ENCODE measurements at places on chromosomes 1 and 21.

DNA sequence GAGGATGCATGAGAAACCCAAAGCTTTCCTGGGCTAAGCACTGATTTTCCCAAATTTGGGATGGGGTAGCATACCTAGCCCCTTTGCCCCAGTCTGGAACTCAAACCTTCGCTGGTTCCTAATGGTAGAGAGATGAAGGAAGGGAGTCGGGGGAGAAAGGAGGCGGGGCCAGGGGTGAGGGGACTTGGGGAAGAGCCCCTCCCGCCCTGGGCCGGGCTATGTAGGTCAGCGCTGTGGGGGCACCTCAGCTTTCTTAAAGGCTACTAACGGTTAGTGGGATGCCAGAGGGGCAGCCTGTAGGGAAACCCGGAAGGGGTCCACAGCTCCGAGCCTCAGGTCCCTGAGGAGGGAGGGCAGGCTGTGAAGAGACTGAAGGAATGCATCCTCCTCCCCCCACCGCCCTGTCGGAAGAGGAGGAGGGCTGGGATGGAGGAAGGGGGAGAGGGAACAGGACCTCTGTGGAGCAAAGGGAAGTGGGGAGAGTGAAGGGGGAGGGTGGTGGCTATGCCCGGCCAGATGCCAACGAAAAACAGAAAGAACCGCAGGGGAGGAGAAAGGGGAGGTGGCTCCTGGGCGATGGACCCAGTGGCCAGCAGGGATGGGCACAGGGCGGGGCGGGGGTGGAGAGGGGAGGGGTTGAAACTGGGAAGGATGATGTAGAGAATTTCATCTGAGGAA lies 1.3 kb downstream of the CADM3 start:
- no peak for DNase-seq

- DNase-seq = no peak
Measured at GRCh38 chr21:45622416-45623097, 21.0 kb upstream of the PCBP3 start.

DNA sequence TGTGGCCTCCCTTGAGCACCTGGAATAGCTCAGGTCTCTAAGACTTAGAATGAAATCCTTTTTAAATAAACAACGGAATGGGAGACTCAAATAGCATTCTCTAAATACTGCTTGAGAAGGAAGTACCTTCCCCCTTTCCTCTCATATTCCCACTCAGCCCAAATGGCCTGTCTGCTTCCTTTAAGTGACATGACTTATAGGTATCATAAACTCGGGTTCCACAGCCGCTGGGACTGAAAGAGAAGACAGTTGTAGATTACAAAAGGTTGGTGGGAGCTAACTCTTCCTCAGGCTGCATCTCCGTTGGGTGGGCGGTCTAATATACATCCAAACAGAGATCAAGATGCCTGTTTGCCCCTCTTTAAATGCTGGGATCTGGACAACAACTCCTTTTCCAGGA lies 1.2 kb upstream of the HMCN1 start:
- DNase-seq = no peak

- no peak for DNase-seq
Measured at GRCh38 chr1:229893762-229894444, 173.1 kb upstream of the GALNT2 start.

GRCh38 chr1:169288011-169288414 lies 79.6 kb downstream of the NME7 start:
- DNase-seq = no peak

DNA sequence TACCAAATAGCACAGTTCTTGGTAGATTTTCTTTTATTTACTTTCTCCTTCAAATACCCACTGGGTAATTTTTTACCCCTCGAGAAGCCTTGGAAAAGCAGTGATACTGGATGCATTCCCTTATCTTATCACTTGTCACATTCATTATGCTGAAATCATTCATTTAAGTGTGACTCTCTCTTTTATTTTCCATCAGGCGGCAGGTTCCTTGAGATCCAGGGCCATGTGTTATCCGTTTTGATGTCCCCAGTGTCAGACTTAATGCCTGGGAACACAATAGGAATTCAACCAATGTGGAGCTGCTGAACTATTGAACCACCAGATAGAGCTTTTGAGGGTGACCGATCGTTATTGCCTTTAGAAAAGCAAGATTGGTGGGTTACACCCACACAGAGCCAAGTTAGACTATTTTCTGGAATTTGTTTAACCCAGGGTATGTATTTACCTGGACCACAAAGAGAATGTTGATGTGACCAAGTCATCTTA lies 51.5 kb upstream of the ATP5PO start:
- no peak for DNase-seq

DNA sequence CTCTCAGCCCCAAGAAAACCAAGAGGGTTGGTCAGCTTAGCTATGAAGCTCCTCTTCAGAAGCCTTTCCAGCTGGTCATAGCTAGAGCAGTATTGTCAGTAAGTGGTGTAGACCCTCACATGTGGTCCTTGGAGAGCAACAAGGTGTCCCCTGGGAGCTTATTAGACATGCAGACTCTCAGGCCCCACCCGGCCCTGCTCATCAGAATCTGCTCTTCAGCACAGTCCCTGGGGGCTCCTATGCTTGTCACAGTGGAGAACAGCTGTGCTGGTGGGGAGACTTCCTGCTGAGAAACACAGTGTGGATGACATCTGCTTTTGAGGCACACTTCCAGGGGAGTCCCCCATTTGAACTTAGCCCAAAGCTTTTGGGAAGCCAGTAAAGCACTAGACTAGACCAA lies 21.9 kb upstream of the NEK2 start:
- no peak for DNase-seq

DNA sequence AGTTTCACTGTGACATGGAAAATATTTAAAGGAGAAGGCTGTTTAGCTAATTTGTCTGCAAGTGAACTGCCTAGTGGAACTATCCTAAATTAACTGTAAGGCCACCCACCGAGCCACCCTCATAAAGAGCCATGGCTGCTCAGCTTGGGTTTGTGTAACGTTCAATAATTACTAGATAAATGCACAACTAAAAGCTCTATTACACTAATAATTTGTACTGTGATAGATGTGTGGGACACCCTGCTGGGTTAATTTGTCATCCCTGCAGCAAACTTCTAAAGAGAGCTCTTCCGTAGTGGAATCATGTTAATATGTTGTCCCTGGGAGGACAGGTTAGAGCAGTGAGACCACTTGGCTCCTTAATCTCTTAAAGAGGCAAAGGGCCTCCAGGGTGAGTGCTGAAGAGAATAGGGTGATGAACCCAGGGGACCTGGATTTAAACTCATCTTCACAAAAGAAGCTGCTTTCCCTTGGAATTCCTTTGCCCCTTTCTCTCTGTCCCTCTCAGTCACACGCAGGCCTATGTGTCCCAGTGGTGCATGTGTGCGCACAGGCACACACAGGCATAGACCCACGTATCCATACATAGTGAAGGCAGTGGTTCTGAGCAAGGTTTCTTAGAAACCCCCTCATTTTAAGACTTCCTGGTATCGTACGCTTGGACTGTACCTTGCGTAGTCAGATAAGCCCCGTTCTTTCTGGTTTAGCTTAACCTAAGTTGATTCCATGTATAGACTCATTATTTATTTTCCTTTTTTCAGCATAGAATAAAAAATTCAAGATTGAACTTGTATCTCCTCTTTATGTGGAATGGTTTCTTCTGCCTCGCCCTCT lies 310.3 kb downstream of the NFIA start:
- no peak for DNase-seq

- no peak for DNase-seq
Measured at GRCh38 chr1:23526329-23527041, 4.5 kb downstream of the E2F2 start.

GRCh38 chr21:14523234-14523633 lies 22.9 kb downstream of the SAMSN1 start:
- DNase-seq = no peak

DNA sequence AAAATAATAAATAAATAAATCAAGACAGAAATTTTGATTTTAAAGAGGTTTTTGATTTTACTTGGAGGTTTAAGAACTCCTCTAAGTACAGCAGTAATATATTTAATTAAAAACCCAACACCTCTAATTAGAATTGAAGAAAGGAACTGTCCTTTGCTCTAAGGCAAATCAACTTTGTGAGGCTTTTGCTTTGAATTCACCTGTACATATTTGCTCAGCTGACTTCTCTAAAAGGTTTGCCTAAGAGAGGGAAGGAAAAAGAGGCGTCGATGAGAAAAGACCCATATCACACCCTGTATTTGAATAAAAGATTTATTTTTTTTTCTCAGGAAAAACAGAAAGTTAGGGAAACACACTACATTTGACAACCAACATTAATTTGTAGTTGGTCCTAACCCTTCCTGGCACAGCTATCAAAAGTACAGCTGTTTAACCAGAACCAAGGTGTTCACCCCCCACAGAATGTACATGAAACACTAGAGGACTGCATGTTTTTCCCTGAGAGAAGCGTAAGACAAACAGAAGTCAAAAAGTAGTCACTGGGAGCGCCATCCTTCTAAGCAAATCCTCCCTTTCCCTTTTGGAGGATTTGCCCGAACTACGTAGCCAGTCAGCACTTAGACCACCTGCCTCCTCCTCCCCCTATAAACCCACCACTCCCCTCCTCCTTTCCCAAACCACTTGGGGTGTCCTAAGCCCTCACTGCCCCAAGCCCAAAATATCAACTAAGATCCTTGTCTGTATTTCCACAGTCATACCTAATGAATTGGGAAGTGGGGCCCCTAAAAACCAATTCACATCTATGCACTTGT lies 4.9 kb downstream of the MCL1 start:
- no peak for DNase-seq

GRCh38 chr1:50110656-50111055 lies 1.9 kb downstream of the ELAVL4 start:
- peak; percentile 66 for DNase-seq

GRCh38 chr21:29534448-29534847 lies 235.7 kb downstream of the BACH1 start:
- no peak for DNase-seq

GRCh38 chr1:215731699-215732098 lies 164.6 kb downstream of the KCTD3 start:
- no peak for DNase-seq

- no peak for DNase-seq
Measured at GRCh38 chr1:173865468-173866164, 2.2 kb downstream of the GAS5 start.

- peak; percentile 6 for DNase-seq
Measured at GRCh38 chr1:46747683-46748288, 28.9 kb upstream of the EFCAB14 start.

DNA sequence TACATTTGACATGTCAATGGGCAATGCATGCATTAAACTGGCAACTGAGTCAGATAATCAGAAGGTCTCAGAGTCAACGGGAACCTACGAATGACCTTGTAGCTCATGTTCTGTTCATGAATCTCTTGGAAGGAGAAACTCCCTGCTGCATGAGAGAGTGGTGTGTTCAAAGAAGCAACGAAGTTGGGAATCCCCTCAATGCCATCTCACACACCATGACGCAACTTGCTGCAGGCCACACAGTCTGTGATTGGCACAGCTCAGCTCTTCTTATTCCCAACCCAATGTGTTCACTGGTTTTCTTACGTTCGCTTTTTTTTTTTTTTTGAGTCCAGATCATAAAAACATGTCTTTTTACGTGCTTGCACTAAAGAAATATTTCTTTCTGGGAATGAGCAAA lies 53.5 kb upstream of the PRDM2 start:
- no peak for DNase-seq

DNA sequence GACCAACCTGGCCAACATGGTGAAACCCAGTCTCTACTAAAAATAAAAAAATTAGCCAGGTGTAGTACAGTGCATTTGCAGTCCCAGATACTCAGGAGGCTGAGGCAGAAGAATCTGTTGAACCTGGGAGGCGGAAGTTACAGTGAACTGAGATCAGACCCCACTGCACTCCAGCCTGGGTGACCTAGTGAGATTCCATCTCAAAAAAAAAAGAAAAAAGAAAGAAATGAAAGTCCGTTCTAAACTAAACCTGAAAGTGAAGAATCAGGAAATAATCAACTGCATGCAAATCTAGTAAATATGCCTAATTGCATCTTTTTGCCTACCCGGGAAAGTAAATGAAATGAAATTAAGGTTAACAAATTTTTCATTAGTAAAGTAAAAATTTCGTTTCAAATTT lies 99.6 kb downstream of the ZZZ3 start:
- no peak for DNase-seq

- DNase-seq = no peak
Measured at GRCh38 chr1:229714964-229715603, 89.0 kb downstream of the URB2 start.

DNA sequence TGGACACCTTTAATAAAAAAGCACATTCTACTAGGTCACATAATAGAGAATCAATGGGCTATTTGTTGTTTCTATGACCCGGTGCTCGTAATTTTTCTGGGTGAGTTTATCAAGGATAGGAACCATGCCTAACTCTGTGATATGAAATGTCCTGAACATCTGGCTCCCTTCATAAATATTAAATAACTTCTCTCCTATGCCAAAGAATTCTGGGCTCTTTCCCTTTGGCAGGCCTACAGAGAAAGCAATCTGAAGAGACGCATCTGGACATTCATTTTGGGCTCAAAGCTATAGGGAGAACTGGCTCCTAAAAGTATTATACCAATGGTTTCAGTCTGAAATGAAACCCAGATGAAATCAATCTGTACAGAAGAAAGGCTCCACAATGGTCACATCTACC lies 38.8 kb upstream of the ANGPTL7 start:
- no peak for DNase-seq

DNA sequence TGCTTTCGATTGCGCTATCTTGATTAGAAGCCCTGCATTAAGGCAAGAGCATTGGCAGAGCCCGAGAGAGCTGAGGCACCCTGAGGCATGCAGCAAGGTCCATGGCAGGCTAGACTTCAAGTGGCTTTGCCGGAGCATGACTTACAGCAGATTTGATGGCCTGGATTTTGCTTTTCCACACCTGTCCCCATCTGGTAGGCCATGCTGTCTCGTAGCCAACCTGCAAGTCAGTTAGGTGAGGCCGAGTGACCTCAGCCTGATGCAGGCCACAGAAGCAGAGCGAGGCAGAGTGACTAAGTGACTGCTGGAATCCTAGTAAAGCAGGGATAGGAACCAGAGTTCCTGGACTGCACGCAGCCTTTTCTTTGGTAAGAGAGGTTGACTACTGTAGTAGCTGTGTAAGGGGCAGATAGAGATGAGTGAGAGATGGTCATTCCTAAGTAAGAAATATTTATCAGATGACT lies 148.9 kb downstream of the PBX1 start:
- no peak for DNase-seq

DNA sequence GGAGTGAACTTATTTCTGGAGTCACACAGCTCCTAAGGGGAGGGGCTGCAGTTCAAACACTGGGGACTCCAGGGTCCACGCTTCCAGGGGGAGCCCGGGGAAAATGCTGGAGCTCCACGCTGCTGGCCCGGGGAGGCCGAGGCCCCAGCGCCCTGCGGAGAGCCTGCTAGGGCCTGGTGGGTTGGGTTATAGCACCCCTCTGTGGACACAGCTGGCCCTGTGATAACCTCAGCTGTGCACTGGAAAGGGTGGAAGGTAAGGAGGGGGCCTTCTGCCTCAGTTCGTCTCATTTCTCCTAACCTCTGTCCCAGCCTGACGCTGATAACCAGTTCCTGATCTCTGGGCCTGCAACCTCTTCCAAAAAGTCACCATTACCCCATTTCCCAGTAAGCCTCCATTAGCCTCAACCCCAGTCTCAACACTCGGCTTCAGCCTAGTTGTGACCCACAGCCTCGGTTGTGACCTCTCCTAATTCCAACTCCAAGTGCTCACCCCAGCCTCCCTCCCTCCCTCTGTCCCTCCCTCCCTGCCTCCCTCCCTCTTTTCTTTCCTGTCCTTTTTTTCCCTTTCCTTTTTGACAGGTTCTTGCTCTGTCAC lies 7.1 kb downstream of the NBL1 start:
- DNase-seq = no peak

Measured in DMS 273 treated with DMSO at 0.1 percent for 48 hours (cell line).